ENCODE measurements at places on chromosomes 7 and 10.

DNA sequence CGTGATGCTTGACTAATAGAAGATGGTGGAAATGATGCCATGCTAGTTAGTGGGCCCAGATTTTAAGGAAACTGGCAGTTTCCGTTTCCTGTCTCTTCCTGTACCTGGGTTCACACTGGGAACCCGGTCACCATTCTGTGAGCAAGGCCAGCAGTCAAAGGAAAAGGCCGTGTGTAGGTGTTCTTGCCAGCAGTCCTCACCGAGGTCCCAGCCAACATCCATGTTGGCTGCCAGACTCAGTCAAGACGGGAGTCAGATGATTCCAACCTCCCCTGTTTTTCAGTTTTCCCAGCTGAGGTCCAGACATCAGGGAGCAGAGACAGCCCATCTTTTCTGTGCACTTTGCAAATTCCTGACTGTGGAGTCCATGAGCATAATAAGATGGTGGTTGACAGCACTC is 15.2 kb upstream of the PILRB start:
- H3K4me1 ChIP-seq, result no peaks in the 10 kb centered on the region
- no peak for DNase-seq

GRCh38 chr7:96346293-96346953 is 24.5 kb upstream of the SLC25A13 start:
- H3K27me3 ChIP-seq, result no peaks in the 10 kb centered on the region
- H3K4me1 ChIP-seq, result no peaks in the 10 kb centered on the region
- no peak overlapping the region for H3K27ac ChIP-seq
- no peak for DNase-seq
- no peak overlapping the region for H3K4me3 ChIP-seq

- DNase-seq, result no peak
- no peaks in the 10 kb centered on the region for H3K27me3 ChIP-seq
- peaks cover 14% of the 10 kb centered on the region for H3K4me1 ChIP-seq
- no peak overlapping the region for H3K27ac ChIP-seq
- no peaks in the 10 kb centered on the region for H3K36me3 ChIP-seq
These were observed 352.3 kb downstream of the ELMO1 start for GRCh38 chr7:37096341-37096740.

DNA sequence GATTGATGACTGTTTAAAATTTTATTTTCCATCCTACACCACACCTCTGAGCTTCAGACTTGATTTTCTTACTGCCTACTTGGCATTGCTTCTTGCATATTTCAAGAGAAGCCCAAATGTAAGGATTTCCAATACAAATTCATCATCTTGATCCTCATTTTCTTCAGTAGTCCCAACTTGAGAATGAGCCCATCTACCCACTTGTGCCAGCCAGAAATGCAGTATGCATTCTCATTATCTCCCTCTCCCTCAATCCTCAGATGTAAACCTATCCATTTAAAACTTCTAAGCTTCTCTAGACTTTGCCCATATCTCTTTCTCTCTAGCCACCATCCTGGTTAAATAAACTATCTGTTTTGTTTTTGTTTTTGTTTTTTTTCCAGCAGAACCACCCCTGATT is 22.4 kb upstream of the EGFR start:
- H3K27me3 ChIP-seq, result no peaks in the 10 kb centered on the region
- H3K36me3 ChIP-seq, result no peaks in the 10 kb centered on the region
- peaks cover 22% of the 10 kb centered on the region for H3K4me1 ChIP-seq
- peak overlapping the region; percentile 78 for H3K27ac ChIP-seq
- H3K4me3 ChIP-seq, result no peak overlapping the region

- H3K4me1 ChIP-seq, result no peaks in the 10 kb centered on the region
- H3K4me3 ChIP-seq, result no peak overlapping the region
- H3K27me3 ChIP-seq, result no peaks in the 10 kb centered on the region
- DNase-seq, result no peak
- no peaks in the 10 kb centered on the region for H3K36me3 ChIP-seq
These were observed 121.0 kb downstream of the GNAI1 start for GRCh38 chr7:80255656-80256055.

Data from SK-N-SH (cell line).